ENCODE measurements at places on chromosomes 11 and 22.

- DNase-seq: no peak
Measured at GRCh38 chr11:2944530-2944929, 15.3 kb upstream of the PHLDA2 start.

GRCh38 chr22:31586137-31586920 is 75.7 kb downstream of the PISD start:
- DNase-seq: no peak

- DNase-seq: no peak
Measured at GRCh38 chr11:78451371-78452150, 33.9 kb upstream of the GAB2 start.

GRCh38 chr11:133149698-133150097 is 382.6 kb downstream of the OPCML start:
- no peak for DNase-seq

DNA sequence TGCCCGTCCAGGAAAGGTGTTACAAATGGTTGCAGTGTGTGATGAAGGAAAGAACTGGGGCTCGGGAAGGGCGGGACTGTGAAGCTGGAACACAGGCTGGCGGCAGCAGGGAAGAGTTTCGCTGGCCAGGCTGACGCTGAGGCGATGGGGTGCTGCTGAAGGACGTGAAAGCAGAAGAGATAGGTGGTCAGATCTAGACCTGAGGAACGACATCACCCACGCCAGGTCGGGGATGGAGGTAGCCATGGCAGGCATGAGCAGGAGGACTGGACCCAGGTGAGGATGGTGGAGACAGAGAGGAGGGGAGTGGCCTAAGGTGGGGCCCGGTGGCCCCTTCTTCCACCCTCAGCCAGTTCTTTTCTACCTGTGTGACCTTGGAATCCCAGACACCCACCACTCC is 9.1 kb downstream of the CDC42EP2 start:
- no peak for DNase-seq

- DNase-seq: no peak
Measured at GRCh38 chr22:20550057-20550817, 42.8 kb downstream of the MED15 start.

DNA sequence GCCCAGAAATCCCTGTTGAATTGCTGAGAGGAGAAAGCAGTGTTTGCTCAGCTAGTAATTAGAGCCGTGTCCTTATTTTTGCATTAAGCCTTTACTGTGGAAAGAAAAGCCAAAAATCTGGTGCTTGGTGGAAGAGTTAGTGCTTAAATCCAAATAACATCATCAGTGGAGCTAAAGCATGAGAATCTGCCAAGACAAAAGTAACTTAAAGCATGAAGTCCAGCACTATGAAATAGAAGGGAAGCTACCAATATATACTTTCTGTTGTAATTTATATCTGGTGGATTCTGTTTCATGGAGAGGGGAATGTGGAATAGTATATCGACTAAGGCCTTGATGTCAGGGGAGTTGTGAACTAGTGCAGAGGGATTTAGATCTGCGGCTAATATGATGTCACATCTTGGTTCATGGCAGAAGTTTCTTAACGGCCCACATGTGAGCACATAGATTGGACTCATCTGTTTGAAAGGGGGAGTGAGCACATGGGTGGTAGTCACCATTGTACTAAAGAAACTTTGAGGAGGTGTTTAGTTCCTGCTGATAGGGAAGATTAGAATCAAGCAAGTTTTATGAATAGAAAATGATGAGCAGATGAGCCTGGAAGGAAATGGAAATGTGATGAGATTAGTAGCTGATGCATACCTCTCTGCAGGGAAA is 224.4 kb upstream of the MTNR1B start:
- DNase-seq: no peak

GRCh38 chr11:88482871-88483301 is 145.3 kb upstream of the CTSC start:
- DNase-seq: no peak

- no peak for DNase-seq
Measured at GRCh38 chr11:39247570-39248137, 2211.8 kb downstream of the LRRC4C start.

DNA sequence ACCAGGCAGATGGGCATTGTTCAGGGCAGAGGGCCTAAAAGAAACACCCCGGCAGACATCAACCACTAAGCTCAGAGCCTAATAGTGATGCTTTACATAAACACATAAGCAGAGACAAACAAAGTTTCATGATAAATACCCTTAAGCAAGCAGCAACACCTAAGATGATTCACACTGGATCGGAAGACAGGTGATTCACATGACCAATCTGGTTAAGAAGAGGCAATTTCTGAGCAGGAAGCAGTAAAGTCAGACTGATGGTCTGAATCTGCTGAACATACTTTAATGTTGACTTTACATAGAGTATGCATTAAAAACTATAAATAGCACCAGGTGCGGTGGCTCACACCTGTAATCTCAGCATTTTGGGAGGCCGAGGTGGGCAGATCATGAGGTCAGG is 56.1 kb downstream of the SYN3 start:
- DNase-seq: no peak

DNA sequence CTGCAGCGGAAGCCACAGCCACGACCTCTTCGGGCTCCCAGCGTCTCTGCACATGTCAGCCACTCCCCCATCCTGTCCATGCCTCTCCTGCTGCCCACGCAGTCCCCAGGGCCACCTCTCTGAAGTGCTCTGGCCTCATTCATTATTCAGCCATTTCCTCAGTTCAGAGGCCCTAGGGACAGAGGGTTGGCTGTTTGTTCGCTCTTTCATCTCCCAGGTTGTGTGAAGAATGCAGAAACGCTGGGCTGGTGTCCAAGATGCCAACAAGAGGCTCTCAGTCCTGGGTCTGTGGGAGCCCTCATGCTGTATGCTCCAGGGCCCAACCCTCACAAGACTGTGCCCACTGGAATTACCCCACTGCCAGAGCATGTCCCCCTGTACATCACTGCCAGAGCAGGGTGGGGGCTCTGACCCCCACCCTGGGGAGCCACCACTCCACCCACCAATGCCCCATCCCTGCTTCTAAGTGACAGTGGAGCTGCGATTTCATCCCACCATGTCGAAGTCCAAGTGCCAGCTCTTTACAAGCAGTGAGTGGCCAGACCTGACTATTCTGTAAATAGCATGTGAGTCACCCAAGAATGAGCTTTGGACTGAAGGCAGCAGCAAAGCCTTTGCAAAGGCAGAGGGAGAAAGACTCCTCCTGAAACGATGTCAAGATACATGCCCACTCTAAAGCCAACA is 209.6 kb downstream of the BUD13 start:
- no peak for DNase-seq

DNA sequence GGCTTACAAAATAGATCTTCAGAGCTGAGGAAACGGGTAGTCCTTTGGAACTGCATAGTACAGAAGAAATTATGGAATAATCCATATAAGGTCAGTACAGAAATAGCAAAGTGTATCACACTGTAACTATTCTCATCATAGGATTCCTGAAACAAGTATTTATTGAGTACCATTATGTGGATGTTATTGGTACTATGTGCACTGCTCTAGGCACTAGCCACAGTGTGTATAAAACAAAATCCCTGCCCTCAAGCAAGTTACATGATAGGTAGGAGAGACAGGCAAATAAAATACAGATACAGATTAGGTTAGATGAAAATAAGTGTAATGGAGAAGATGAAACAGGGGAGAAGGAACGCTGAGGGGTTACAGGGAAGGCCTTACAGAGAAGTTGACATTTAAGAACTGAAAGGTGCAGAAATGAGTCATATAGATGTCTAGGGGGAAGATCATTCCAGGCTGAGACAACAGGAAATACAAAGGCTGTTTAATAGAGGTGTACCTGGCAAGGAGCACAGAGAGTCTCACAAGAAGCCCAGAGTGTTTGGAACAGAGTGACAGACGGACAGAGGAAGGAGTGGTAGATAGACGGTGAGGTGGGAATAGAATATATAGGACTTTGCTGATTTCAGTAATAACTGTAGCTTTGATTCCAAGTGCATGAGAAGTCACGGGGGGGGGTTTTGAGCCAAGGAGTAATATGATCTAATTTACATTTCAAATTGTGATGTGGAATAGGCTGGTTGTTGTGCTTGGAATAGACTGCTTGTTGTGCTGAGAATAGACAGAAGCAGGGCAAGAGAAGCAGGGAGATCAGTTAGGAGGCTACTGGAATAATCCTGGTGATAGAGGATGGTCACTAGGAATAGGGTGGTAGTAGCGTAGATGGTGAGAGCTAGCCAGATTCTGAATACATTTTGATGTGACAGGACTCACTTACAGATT is 13.7 kb downstream of the RNF141 start:
- DNase-seq: no peak

DNA sequence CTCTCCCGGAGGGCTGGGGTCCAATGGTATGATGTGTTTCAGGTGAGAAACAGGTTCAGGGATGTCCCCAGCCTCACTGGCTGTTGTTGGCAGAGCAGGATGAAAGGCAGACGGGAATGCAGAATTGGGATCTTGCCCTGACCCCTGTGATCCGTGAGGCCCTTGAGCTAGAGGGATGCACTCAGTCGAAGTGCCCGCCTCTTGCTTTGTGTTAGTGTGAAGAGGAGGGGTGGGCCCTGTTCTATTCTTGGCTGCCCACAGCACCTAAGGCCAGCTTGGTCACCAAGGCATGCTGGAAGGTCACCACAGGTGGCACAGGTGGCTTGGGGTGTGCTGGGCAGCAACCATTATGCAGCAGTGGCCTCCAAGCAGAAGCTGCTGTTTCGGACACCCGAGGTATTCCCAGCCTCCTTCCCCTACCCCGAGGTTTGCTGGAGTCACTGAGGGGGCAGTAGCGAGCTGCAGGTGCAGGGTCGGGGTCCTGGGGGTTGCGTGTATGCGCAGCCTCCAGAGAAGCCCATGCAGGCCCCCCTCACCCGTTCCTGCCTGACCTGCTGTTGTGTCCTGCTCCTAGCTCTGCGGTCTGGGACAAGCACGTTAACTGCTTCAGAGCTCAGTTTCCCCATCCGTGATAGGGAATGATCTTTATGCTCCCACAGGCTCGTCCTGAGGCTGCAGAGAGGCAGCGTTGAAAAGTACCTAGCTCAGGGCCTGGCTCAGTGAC is 13.0 kb downstream of the LRP5 start:
- DNase-seq: no peak

DNA sequence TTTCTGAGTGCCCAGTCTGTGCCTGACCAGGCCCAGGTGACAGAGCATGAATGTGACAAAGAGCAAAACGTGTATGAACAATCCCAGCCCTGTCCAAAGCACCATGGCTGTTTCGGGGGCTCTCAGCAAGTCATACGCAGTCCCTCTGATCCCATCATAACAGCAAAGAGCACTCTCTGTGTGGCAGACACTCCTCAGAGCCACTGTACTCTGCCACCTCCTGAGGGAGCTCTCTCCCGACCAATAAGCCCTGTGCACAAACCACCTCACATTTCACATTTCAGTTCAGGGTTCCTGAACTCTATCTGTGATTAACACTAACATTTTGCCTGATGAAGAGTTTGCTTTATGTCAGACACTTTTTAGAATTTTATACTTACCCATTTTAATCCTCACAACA is 6.6 kb downstream of the DGCR2 start:
- DNase-seq: no peak

GRCh38 chr11:88292171-88292843 is 45.2 kb downstream of the CTSC start:
- no peak for DNase-seq

- DNase-seq: no peak
Measured at GRCh38 chr11:121206810-121207209, 85.8 kb upstream of the SC5D start.

DNA sequence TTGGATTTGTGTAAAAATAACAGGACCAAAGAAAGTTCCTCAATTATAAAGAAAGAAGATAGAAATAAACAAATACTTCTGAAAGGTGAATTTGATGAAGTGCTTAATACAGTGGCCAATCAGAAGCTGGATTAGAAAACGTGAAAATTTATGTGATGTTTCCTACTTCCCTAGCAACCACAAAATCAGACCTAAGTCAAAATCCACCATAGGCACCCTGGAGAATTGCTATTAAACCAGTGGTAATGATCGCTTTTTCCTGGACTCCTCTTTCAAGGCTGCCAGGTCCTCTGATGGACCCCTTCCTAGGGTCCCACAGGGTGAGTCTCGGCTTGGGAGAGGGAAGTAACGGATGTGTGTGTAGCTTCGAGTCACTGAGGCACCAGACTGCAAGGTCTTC is 9.6 kb downstream of the WT1 start:
- DNase-seq: no peak

GRCh38 chr11:12019866-12020416 is 11.5 kb upstream of the DKK3 start:
- DNase-seq: no peak

DNA sequence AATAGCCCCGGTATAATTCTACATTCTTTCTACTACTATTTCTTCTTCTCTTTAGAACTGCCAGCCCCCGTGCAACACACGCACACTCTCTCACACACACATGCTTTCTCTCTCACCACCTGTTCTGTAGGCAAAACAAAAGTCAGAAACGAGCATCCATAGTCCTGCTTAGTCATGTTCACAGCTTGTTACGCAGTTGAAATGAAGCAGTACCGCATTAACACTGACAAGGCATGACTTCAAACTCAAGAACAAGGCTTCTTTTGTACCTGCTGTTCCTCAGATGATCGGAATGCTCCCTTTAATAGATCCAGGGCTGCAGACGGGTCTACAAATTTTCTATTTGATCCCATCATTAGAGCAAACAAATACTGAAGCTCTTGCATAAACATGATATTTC is 42.2 kb downstream of the USP28 start:
- no peak for DNase-seq

DNA sequence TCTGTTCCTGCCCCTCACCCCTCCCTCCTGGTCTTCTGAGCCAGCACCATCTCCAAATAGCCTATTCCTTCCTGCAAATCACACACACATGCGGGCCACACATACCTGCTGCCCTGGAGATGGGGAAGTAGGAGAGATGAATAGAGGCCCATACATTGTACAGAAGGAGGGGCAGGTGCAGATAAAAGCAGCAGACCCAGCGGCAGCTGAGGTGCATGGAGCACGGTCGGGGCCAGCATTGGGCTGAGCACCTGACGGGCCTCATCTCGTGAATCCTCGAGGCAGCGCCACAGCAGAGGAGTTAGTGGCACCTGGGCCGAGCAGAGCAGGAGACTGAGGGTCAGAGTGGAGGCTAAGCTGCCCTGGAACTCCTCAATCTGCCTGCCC is 941.8 kb downstream of the BRD1 start:
- DNase-seq: no peak

GRCh38 chr22:43133401-43133800 is 9.8 kb downstream of the MCAT start:
- DNase-seq: no peak

GRCh38 chr22:48851933-48852549 is 975.6 kb downstream of the BRD1 start:
- no peak for DNase-seq

GRCh38 chr22:42721045-42721434 is 370 bp upstream of the A4GALT start:
- DNase-seq: no peak

- DNase-seq: no peak
Measured at GRCh38 chr11:115544422-115544948, 40.3 kb upstream of the CADM1 start.

- DNase-seq: no peak
Measured at GRCh38 chr11:79390923-79391322, 49.9 kb downstream of the TENM4 start.

DNA sequence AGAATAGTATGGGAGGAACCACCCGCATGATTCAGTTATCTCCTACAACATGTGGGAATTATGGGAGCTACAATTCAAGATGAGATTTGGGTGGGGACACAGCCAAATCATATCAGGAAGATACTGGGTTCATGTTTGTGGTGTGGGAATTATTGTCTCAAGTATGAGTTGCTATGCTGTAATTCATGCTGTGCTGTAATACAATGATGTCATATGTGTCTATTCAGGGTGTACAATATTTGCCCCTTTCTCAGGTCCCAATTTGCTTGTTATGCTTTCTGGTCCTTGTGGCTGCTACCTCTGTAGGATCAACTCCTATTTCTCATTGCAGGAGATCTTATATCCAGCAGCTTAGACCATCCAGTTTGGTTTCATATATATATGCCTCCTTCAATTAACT is 52.2 kb upstream of the ARHGAP20 start:
- no peak for DNase-seq
